ENCODE measurements at places on chromosomes 16 and 17.

DNA sequence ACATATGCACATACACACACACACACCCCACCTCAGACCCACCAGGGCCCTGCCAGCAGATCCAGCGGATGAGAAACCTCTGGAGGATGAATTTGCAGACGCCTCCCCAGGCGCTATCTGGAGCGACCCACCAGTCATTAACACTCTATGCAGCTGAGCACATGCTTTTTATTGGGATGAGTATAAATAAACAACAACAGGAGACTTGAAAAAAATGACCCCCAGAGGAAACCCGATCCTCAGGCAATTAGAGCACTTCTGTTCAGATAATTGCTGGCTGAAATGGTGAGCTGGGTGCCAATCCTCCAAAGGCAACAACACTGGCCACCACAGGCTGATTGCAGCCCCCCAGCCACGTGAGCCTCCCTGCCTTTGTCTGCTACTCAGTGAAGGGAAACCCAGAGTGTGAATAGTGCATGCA lies 32.9 kb downstream of the DYNLRB2 start:
- DNase-seq: no peak

- no peak for DNase-seq
Measured at GRCh38 chr17:8832711-8833352, 33.7 kb upstream of the MFSD6L start.

GRCh38 chr17:77388384-77389306 lies 247.9 kb downstream of the SEC14L1 start:
- DNase-seq: no peak

DNA sequence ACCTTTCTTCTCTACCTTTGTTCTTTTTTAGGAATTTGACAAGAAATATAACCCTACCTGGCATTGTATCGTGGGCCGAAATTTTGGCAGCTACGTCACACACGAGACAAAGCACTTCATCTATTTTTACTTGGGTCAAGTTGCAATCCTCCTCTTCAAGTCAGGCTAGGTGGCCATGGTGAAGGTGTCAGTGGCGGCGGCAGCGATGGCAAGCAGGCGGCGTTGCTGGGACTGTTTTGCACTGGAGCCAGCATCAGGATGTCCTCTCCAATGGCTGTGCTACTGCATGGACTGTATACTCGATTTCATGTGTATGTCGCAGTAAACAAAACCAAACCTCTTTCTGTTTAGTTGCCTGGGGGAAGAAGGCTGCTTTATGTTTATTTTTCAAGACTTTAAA lies 5.9 kb downstream of the DYNLL2 start:
- DNase-seq: no peak

DNA sequence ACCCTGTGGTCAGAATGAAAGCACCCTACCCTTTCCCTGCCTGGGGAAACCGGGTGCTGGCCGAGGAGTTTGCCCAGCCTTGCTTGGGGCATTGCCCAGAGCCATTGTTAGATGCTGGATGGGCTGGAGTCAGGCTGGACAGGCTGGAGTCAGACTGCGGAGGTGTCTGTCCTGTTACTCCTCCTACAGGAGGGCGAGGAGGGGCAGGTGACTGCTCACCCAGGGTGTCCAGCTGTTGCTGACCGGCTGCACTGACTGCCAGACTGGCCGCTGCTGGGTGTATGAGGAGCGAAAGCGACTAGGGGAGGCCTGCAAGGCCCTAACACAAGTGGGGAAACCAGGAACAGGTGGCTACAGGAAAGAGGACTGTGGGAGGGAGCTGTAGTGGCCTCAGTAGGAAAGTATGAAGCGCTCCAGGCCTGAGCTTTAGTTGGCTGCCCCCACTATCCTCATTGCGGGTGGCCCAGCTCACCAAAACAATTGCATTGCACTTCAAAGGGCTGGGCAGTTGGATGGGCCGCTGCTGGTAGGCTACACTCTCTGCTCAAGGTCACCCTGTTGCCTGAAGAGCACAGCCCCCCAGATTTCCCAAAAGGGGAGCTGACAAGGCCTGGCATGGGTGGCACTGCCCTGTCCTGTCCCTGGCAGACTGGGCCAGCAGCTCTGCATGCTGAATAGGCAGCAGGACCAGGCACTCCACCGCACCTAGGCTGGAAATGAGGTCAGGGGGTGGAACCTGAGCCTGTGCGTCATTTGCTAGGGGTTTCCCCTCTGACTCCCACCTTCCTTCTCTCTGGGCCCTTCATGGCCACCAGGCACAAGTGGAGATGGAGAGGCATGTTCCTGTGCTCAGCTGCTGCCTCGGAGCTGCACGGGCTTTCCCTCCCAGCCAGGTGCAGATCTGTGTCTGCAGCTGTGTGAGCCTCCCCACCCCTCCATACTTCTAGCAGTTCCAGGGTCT lies 18.4 kb downstream of the LDHD start:
- no peak for DNase-seq

- DNase-seq: no peak
Measured at GRCh38 chr17:80870401-80870800, 121.2 kb upstream of the CHMP6 start.

DNA sequence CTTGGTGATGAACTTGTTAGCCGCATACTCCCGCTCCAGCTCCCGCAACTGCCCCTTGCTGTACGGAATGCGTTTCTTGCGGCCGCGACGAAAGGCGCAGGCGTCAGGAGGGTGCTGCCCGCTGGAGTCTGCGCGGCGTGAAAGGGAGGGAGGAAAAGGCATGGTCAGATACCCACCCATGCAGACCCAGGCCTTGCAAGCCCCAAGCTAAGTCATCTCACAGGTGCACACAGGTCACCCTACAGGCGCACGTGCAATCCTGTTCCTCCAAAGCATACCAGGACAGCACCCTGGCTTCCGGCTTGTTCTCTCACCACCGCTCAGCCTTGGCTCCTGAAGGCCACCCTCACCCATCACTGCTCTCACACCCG lies 1.6 kb downstream of the HOXB13 start:
- no peak for DNase-seq

DNA sequence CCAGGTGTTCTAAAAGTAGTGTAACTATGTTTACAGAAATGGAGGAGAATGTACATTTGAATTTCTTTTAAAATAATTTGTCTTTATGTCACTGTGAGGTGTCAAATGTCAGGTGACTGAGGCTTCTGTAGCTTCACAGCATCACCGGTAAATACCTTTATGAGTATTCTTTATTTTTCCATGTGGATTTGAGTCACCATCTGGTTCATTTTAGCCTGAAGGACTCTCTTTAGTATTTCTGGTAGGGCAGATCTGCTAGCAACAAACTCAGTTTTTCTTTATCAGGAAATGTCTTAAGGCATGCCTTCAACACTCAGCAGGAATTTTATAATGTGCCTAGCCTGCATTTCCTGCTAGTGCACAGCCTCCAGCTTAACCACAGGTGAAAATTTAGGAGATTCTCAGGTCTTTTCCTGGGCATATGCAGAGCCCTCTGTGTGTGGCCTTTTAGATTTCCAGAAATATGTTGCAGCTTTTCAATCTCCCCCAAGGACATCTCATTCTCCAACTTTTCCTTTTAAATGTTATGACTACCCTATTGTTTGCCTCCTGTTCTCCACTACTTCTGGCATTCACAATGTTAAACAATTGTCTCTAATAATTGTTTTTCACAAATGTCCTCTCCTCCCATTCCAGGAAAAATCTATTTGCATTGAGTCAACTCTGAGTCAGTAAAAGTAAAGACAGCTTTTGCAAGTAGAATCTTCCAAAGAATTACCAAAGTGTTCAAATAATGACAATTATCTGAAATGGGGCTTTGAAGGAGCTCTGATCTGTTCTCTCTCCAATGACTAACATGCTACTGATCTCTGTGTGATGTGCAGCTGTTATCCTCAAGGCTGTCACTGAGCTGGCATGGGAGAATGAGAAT lies 239.4 kb upstream of the CPHXL start:
- DNase-seq: no peak

GRCh38 chr16:89104930-89105571 lies 11.4 kb downstream of the ACSF3 start:
- DNase-seq: no peak

DNA sequence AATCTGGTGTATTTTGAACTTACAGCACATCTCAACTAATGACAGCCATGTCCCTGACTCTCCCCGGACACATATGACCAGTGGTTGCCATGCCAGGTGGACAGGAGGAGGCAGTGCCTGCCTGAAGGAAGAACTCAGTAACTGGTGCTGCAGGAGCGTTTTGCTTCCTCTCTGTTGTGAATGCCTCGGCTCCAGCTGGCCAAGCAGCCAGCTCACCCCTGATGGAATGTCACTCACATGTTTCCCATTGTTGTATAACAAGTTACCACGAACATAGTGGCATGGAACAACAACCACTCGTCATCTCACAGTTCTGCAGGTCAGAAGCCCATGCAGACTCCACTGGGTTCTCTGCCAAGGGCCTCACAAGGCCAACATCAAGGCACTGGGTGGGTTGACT lies 20.1 kb upstream of the IRF8 start:
- DNase-seq: peak; percentile 64

GRCh38 chr17:50672831-50673551 lies 34.7 kb downstream of the ANKRD40 start:
- no peak for DNase-seq

DNA sequence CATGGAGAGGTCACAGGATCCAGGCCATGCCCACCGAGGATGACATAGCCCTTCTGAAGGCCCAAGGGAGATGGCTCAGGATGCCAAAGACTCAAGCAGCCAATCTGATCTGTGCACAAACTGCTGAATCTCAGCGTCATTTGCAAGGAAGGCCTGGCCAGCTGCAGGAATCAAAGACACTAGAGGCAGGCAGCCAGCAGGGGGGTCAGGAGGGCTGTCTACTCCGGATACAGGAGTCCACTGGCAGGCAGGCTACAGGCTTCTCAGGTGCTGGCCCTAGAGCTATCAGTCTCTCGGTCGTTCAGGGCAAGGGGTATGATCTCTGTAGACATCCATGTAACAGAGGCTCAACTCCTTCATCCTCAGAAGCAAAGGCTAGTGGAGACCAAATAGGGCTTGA lies 1735.3 kb downstream of the TP53TG3F start:
- DNase-seq: no peak

DNA sequence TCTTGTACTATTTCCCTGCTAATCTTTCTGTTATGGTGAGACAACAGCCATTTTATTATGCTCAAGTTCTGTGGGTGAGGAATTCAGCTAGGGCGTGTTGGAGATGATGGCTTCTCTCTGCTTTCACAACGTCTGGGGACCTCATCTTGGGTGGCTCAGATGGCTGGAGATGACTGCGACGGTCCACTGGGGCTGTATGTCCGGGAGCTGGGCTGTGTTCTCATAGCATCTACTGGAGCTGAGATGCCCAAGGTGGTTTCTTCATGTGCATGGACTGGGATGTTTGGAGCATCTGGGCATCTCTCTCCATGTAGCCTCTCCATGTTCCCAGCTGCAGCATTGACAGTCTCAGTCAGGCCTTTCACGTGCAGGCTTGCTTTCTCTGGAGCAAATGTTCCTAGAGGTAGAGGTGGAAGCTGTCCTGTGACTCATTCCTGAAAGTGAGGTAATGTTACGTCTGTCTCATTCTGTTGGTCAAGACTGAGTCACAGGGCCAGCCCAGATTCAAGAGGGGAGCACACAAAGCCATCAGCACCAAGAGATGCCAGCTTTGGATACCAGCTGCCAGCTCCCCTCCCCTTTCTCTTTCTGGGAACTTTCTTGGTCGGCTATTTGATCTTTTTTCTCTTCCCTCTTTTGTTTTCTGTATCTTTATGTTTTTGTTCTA lies 96.2 kb downstream of the RAP1GAP2 start:
- peak; percentile 28 for DNase-seq

DNA sequence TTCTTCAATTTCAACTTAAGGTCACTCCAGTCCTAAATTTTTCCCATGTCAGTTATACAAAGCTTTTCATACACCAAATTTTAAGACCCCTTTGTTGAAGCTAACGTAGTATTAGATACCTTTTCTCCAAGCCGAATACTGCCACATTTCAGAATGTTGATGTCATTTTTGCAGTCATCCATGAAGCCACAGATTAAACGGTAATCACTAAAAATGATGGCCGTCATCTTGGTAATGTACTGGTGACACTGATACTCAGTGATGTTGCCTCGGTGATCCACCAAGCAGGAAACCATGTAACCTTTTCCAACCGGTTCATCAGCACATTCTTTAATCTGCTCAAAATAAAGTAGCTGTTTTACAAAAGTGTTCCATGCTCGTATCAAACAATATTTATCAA lies 82.1 kb upstream of the CLEC18B start:
- DNase-seq: no peak

DNA sequence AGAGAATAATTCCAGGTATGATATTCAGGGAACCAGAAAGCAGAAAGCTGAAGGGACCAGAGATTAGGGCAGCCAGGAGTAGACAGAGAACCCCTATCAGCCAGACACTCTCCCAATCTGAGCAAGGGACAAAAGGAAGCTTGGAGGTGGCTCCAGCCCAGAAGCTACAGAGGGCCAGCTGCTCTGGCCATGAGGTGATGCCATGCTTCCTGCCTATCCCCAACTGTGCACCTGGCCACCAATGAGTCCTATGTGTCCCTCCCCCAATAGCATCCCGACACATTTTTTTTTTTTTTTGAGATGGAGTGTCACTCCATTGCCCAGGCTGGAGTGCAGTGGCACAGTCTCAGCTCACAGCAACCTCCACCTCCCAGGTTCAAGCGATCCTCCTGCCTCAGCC lies 30.0 kb downstream of the NSMCE1 start:
- no peak for DNase-seq

DNA sequence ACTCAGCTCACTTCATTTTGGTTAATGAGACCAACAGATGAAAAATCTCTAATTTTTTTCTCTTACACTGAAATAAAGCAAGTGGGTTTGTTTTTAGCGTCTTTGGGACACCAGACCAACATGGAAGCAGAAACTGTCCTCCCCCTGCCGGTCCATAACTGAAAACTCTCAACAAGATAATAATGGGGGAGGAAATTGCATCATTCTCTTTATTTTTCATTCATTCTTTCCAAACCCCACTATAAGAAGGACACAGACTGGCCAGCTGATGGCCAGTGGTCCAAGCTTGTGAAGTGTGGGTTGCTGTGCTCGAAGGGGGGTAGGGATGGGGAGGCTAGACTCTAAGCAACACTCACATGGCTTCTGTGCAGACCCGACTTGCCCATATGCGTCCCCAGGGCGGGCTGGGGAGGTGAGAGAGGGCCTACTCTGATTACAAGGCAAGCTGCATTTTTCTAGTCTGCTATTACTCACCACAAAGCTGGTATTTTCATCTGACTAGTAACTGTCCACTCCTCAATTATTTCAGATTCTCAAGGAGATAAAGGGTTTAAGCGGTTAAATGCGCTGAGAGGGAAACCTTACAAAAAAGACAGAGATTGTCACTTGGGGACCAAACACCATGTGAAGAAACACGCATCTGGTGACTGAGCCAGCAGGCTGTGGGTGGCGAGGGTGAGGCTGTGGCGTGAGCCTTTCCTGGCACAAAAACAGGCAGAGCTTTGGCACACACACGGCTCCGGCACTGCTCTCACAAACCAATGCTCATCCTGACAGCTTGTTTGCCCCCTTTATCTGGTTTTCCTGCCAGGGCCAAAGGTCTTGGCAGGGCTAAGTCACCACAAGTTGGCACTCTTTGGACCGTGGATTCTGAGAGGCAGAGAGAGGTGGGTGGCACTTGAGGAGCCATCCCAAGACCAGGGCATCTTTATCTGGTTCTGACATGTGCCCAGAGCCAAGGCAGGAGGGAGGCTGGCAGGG lies 38.2 kb downstream of the MARF1 start:
- DNase-seq: no peak

GRCh38 chr17:3535253-3535995 lies 22.2 kb downstream of the TRPV3 start:
- DNase-seq: peak; percentile 28

GRCh38 chr17:69809331-69809730 lies 265.7 kb upstream of the KCNJ16 start:
- DNase-seq: no peak

- DNase-seq: no peak
Measured at GRCh38 chr17:46035112-46035818, 36.2 kb downstream of the STH start.
